CD4-positive, alpha-beta T cell treated with Interleukin-17A for 1 hour (primary cell): ENCODE measurements at places on chromosomes 16 and 17.

GRCh38 chr17:63542218-63542545, 8.1 kb upstream of the DCAF7 start:
- DNase-seq, result no peak

DNA sequence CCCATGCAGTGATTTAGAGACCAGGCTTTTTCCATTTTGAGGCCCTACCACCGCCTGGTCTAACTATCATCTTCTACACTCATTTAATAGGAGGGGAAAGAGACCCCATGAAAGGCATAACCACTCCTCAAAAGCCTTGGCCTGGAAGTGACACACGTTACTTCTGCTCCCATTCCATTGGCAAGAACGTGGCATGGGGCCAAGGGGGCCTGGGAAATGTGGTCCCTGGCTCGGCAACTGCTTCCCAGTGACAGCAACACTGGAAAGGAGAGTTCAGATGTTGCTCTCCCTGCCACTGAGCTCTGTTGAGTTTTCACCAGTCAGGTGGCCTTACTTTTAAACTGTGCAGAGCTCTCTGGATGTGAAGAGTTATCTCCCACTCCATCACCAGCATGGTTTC, 45.2 kb upstream of the MAP3K14 start:
- no peak for DNase-seq

- DNase-seq, result no peak
These were observed 446.7 kb downstream of the PMP22 start for GRCh38 chr17:14818469-14818868.

DNA sequence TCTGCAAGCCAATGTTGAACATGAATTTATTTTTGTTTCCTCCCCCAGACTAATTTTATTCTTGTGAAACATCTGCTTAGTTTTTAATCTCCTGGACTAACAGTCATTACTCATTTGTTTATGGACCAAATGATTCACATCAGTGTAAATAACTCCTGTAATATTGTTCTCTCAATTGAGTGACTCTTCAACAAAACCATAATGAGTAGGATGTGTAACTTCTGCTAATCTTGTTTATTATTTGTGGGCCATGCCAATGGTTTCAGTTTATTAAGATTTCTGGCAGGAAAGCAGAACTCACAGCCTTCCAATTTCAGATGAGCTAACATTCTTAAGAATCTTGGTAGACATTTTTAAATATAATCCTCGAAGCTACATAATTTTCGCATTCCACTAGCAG, 1216.3 kb upstream of the GOT2 start:
- no peak for DNase-seq

DNA sequence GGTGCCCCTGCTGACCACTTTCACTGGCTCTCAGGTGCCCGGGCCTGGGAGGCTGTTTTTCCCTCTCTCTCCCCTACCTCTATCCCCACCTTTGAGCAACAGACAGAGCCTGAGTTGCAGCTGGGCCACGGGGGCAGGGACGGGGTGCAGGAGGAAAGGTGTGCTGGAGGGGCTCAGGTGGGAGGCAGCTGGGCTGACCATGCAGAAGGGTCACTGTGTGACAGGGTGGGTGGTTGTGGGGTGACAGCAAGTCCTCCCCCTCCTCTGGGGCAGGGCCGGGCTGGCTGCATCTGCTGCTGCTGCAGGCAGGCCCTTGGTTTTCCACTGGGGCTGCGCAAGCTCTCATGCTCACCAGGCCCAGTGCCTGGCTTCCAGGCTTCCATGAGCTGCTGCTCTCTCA, 6.6 kb downstream of the ZNF319 start:
- no peak for DNase-seq

DNA sequence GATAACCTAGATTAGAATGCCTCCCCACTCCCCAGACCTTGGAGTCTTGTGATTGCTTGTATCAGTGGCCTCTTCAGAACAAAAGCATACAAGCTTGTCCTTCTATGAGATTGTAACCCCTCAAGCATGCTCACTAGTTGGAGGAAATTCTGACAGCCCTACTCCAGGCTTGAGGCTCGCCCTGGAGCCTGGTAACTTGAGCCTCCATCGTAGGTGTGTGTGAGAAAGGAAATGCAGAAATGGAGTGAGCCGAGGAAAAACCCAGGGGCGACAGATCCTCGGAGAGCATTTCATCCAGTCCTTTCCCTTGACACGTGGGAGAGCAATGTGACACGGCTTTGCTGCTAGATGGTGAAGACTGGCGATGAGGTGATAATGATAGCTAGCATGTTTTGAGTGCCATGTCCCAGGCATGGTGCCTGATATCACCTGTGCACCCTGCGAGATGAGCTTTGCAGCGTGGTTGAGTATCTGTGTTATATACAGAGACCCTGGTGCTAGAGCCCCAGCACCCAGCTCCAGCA, 31.2 kb downstream of the GNAO1 start:
- DNase-seq, result no peak

- DNase-seq, result no peak
These were observed 48.9 kb downstream of the VMP1 start for GRCh38 chr17:59756236-59756818.

DNA sequence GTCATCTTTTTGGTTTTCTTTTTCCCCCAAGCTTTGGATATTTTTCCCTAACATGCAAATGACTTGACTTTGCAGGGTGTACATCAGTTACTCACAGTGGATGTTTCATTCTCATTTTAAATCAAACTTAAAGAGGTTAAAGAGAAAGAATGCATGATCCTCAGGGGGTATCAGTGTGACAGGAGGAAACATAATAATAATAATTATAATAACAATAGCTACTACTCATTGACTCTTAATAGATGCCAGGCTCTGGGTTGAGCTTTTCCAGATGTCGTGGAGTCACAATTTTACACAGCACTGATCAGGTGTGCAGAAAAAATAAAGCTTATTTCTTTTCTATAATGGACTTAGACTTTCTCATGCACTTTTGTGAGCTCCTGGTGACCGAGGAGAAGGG, 157.2 kb upstream of the CACNG3 start:
- DNase-seq, result no peak

- no peak for DNase-seq
These were observed 585.0 kb downstream of the TMEM114 start for GRCh38 chr16:8005096-8005860.

GRCh38 chr17:14101976-14102375, 32.7 kb downstream of the COX10 start:
- no peak for DNase-seq

DNA sequence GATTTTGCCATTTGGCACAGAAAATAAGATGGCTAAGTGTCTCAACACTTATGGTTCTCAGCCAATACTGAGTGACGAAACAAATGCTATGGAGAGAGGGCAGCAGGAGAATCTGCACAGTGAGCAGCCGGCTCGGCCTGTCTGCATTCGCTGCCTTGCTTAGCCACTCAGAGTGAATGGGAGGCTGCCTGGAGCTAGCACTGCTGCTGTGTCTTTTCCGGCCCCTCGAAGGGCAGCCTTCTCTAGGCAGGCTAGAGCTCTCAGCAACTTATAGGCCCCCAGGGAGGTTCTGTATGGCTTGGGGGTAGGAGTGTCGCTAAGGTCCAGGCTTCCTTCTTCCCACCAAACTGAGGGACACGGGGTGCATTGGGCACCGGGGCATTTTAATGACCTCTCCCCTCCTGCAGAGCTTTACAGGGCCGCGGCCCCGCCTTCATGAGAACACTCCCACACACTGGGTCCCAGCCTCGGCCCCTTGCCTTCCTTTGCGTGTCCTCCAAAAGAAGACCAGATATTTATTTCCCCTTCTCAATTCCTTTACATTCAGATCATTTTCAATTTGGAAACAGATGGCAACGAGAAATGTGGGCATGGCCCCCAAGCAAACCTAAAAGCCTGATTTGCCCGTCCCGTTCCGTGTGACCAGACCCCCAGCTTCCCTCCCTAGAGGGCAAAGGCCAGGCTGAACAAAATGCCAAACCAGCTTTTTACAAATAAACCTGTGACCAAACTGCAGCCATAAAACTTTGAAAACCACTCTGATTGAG, 670.9 kb downstream of the TOX3 start:
- DNase-seq, result no peak

DNA sequence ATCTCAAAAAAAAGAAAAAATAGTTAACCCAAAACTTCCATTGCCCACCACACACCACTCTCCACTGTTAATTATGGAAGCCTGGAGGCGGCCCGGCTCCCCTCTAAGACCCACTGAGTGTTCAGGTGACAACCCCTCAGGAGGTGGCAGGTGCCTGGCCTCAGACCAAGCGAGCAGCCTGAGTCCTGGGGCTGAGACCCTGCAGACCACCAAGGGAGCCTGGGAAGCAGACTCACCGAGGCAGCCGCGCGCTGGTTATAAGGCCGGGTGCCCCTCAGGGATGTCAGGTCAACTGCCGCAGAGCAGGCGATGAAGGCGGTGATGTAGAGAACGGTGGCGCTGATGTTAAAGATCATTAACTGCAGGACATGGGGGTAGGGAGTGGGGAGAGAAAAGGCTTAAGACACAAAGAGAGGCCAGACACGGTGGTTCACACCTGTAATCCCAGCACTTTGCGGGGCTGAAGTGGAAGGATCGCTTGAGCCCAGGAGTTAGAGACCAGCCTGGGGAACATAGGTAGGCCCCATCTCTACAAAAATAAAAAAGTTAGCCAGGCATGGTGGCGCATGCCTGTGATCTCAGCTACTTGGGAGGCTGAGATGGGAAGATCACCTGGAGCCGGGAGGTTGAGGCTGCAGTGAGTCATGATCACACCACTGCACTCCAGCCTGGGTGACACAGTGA, 13.3 kb downstream of the ARL2BP start:
- DNase-seq, result no peak

- DNase-seq, result no peak
These were observed 52.2 kb downstream of the DNAH17 start for GRCh38 chr17:78524870-78525510.

- DNase-seq, result no peak
These were observed 11.7 kb downstream of the RNF213 start for GRCh38 chr17:80272366-80272765.

GRCh38 chr16:84947996-84948850, 63.1 kb downstream of the ZDHHC7 start:
- DNase-seq, result no peak

GRCh38 chr17:60142872-60143499, 6.8 kb upstream of the CA4 start:
- peak; percentile 76 for DNase-seq

GRCh38 chr17:50331085-50331791, 14.7 kb upstream of the XYLT2 start:
- no peak for DNase-seq

- DNase-seq, result no peak
These were observed 30.0 kb downstream of the SRCIN1 start for GRCh38 chr17:38575781-38576180.

DNA sequence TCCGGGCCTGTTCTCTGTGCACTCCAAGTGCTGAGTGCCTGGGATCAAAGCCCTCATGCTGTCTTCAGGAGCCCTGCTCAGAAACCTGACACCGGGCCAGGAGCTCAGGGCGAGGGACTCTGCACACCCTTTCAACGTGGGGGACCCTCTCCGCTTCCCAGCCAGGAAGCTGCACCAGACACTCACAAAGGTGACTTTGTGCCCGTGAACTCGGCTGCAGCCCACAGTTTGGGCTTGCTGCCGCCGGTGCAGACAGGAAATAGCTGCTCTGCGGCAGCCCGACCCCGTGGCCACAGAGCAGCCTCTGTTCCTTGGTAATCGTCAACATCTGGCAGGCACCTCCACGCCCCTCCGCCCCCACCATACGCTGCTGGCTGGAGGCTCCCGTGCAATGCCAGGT, 93.4 kb upstream of the METRNL start:
- peak; percentile 62 for DNase-seq

DNA sequence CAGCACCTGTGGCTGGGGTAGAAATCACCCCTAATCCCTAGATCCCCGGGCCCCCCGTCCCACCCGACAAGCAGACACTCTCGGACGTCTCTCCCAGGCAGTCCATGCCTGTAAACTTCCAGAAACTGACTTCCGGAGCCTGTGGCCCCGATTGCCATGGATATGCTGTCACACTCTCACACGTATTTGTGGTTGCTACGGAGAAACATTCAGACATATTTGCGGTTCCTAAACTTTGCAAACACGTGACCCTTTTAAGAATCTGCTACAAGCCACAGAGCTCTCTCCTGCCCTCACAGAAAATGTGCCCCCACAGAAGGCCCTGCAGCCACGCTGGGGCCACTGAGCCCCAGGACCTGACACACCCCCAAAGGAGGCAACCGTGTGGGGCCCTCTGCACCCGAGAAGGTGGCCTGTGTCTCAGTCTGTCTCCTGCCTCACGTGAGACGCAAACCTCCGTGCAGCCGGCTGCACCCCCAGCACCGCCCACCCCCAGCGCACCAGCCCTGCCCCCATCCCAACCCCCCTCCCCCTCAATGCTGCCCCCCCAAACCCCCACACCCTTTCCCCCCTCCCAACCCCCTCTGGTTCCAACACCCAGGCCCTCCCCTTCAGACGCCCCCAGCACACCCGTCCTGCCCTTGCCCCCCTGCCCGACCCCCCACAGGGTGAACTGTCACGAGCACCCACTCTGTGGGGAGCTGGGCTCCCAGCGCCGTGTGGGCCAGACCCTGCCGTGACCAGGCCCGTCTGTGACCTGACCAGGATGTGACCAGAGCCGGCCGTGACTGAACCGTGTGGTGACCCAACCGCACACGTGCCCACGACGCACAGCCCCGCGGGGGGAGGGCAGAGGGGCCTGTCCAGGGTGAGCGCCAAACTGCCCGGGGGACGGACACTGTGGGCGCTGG, 66.3 kb upstream of the METRNL start:
- no peak for DNase-seq

- DNase-seq, result no peak
These were observed 4.8 kb downstream of the CIAO3 start for GRCh38 chr16:735982-736453.

DNA sequence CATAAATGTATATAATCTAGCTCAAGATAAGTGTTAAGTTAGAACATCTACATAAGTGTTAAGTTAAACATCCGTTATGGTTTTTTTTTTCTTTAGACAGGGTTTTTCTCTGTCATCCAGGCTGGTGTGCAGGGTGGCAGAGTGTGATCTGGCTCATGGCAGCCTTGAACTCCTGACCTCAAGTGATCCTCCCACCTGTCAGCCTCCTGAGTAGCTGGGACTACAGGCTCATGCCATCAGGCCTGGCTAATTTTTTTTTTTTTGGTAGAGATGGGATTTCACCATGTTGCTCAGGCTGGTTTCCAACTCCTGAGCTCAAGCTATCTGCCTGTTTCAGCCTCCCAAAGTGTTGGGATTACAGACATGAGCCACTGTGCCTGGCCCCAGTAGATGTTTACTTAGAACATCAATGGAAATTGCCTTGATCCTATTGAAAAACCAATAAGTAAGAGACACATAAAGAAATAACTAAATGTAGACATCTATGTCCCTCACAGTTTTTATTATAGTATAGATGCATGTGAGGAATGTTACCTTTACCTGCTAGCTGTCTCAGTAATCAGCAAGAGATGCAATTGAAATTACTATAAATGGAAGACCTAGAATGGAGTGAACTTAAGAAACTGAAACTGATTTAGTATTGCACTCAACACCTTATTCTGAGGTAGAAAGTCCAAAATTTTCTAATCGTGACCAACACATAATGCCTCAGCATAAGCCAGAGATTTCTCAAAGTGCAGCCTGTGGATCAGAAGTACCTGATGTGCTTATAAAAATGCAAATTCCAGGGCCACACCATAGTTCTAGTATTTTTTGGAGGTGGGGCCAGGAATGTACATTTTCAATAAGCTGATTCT, 5.5 kb upstream of the FAM20A start:
- DNase-seq, result no peak
